Kidney tubule cell (primary cell): ENCODE measurements at places on chromosomes 2 and 18.

GRCh38 chr18:55287149-55287806 is 300.7 kb downstream of the TCF4 start:
- no peak for DNase-seq

GRCh38 chr2:168136392-168136977 is 110.9 kb downstream of the STK39 start:
- peak; percentile 61 for DNase-seq

DNA sequence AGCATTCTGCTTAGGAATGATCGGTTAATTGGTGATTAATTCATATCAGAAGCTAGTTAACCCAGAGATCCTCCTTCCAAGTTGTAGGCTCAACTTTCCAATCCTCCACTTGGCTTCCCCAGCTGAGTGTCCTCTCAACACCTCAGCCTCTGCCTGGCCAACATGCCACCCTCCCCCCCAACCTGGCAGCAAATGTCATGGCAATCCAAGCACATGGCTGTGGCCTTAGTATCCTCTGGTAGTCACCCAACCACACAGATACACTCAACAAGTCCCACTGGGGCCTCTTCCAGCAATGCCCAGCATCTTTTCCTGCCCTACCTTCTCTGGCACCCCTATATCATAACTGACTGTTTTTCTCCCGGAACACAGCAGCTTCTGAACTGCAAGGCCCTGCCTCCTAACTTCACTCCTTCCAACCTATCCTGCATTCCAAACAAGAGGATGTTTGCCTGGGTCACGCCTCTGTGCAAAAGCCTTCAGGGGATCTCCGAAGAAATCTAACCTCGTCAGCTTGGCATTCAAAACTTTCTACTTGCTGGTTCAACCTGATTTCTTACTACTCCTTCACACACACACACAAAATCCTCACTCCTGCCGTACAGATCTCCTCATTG is 195.0 kb downstream of the CYP26B1 start:
- DNase-seq: peak; percentile 39

GRCh38 chr2:43458014-43458628 is 137.7 kb downstream of the THADA start:
- DNase-seq: peak; percentile 36

- DNase-seq: no peak
These were observed 14.0 kb downstream of the SMARCAL1 start for GRCh38 chr2:216426166-216426777.

GRCh38 chr2:70517804-70518203 is 35.8 kb downstream of the TGFA start:
- no peak for DNase-seq

- DNase-seq: peak; percentile 20
These were observed 1.3 kb downstream of the HS6ST1 start for GRCh38 chr2:128317181-128317898.

GRCh38 chr18:68121826-68122225 is 593.1 kb downstream of the TMX3 start:
- no peak for DNase-seq

GRCh38 chr2:162333968-162334367 is 10.0 kb upstream of the GCA start:
- DNase-seq: peak; percentile 30

DNA sequence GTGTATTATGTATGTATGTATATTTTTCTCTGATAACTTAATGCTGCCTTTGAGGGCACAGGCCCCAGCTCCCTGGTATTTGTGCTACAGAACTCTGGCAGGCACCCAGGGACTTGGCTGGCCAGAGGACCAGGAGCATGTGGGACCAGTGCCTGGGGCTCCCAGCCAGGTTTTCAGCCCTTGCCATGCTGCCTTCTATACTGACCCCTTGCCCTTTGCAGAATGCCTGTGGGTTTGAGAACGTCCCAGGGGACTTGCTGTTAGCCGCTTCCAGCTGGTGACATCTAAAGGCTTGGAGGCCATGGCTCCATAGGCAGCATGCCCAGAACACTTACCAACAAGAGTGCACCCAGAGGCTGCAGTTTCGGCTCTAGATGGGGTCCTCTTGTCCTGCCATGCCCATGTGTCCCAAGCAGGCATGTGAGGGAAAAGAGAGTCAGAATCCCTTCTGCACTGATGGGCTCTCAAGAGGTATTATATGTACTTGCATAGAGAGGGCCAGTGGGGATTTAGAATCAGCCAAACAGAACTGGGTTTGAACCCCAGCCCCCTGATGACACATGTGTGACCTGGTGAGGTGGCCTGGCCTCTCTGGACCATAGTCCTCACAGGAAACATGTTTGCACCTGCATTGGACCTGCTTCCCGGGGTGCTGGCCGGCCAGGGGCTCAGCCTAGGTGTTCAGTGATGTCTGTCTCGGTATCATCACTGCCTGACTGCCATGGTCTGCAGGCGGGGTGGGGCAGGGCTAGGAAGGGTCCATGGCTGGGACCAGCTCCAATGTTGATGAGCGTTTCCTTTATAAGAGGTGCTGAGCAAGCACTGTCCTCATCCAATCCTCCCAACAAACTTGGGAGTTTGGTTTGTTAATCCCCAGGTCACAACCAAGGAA is 119.2 kb upstream of the FHL2 start:
- no peak for DNase-seq

DNA sequence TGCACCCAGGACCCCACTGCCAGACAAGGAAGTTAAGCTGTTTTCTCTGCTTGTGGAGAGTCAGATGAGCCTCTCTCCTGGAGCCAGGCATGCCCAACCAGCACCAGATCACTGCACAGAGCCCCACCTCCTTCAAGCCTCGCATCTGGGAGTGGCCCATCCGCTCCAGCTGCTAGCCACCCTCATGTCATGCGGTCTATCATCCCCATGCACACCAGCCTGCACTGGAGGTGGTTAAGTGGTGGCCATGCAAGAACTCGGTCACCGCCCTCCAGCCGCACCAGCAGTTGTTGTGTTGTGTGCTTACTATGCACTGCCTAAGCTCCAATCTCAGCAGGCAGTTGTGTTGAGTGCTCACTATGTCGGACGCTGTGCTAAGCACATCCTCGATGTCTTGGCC is 177.9 kb upstream of the SLC14A2 start:
- DNase-seq: no peak

DNA sequence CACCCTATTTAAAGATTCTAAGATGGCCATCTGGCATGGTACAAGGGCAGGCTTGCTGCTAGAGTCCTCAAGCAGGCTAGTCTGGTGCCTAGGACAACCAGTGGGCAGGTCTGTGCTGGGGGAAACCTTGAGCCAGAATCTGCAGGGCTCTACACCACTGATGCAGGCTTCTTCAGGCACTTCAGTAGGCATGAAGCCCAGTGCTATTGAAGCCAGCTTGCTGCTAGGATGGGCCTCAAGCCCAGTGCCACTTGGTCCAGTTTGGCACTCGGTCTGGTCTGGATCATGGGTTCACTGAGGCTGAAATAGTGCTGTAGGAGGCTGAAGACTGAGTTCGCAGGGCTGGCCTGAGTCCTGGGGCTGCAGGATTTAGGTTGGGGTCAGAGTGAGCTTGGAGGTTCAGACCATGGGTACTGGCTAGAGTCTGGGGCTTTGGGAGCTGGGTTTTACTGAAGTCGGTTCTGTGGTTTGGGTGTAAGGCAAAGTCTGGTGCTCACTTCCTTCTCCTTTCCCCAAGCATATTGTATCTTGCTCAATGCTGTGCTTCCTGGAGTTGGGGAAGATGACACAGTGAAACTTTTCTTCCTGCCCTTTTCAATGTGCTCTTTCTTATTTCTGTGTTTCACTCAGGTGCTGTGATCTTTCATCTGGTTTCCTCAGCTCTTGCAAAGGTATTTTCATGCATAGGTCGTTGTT is 41.2 kb downstream of the SP100 start:
- no peak for DNase-seq
